ENCODE measurements at places on chromosomes 2 and 18.

DNA sequence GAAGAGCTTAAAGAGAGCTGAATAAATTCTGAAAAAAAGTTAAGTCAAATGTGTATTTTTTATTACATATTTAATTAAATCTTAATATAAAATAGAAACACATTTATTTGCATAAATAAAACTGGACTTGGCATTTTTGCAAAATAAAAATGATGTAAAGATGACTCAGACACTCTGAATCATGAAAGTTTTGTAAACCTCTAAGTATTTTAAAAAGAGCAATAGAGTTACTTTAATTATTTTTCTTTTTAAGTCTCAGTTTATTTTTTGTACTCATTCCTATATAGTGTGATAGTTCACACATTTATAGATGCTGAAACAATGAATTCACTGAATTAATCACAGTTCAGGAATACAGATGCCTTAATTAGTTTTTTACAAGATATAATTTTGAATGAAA is 109.9 kb upstream of the DTNA start:
- no peak for DNase-seq

- DNase-seq = no peak
Measured at GRCh38 chr2:62540408-62541168, 34.6 kb upstream of the TMEM17 start.

DNA sequence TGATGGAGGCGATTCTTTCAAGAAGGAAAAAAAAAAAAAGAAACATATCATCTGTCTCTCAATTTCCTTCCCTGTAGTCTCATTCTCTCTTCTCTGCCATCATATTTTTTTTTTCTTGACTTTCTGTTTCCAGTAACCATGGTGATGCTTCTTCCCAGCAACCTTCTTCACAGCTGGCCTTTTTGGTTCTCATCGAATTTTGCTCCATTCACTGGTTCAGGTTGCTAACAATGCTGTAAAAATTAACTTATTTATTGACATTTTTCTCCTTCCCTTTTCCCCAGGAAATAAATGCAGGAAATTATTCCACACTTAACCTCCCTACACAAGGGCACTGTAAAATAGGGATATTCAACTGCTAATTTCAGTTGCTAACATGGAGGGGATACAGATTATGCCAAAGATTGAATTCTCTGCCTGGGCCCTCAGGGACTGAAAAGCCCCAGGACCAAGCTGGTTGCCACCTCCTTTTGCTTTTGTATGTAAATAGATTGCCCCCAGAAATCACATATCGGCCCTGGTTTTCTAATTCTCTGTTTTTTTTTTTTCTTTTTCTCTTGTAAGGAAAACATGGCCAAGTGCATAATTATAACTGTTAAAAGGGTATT is 154.7 kb downstream of the MAP2 start:
- no peak for DNase-seq

DNA sequence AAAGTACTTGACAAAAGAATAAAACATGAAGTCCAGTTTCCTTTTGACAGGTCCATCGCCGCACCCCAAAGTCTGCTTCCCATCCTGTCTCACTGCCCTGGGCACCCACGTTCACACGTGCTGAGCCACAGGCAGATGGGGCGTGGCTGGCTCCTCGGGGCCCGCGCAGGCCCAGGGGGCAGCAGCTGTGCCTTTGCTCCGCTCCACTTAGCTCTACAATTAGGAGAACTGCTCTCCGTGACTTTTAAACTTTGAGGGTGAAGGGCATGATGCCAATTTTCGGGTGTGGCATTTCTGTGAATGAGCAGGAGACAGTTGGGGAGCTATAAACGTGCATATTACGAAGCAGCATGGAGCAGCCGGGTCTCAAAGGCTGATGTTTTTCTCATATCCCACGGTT is 152.4 kb downstream of the TDRD15 start:
- no peak for DNase-seq

- no peak for DNase-seq
Measured at GRCh38 chr2:127508023-127508630, 18.2 kb downstream of the IWS1 start.

- no peak for DNase-seq
Measured at GRCh38 chr18:48824231-48824970, 126.4 kb downstream of the SMAD7 start.

DNA sequence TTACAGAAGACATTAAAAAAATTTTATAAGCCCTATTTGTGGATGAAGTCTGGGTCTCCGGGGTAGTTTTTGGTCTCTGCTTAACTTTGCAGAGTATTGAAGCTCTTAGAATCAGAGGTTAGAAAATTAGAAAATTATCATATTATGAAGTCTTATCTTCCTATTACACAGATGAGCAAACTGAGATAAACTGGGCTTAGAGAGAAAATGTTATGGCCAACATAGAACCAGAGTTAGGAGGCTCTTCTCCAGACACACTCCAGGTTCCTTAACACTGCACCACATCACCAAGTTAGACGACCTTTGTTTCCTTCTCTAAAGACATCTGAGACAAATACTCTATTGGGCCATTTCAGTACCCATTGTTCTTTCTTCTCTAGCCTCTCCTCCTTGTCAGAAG is 36.7 kb upstream of the NEB start:
- DNase-seq = no peak

- no peak for DNase-seq
Measured at GRCh38 chr2:241677392-241677791, 9.2 kb downstream of the DTYMK start.

- DNase-seq = no peak
Measured at GRCh38 chr18:73045037-73045436, 177.2 kb upstream of the NETO1 start.

DNA sequence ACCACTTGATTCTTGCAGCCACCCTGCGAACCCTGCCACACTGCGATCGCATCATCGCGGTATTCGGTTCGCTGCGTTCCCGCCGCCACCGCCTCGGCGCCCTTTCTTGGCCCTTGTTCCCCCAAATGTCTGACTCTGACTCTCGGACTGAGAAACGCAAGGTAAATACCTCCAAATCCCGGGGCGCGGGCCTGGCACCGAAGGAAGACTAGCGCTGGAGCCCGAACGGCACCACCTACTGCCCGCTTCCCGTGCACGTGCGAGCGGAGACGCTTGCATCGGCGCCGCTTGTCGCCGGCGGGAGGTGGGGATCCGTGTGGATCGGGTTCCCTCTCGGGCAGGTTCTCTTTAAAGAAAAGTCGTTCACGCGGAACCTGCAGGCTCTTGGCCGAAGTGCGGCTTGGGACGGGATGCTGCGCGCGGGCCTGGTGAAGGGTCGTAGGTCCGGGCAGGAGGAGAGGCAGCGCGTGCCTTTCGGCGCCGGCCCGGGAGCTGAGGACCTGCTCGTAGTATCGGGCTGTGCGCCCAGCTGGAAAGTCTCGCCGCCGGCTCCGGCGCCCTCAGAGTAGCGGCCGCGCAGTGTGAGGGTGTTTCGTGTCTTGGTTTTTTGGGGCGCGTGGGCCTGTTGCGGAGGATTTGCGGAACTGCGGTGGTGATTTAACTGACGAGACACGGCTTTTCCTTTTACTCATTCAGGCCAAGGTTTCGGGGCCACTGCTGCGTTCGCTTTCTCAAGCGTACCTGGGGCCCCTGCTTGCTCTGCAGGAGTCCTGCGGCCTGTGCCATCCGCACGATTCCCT is 514 bp downstream of the BCL2L11 start:
- peak; percentile 55 for DNase-seq

- no peak for DNase-seq
Measured at GRCh38 chr2:149063177-149063576, 24.7 kb downstream of the LYPD6B start.

GRCh38 chr18:8496186-8496585 is 113.1 kb upstream of the RAB12 start:
- no peak for DNase-seq

GRCh38 chr2:215143458-215143857 is 5.0 kb upstream of the ABCA12 start:
- no peak for DNase-seq

DNA sequence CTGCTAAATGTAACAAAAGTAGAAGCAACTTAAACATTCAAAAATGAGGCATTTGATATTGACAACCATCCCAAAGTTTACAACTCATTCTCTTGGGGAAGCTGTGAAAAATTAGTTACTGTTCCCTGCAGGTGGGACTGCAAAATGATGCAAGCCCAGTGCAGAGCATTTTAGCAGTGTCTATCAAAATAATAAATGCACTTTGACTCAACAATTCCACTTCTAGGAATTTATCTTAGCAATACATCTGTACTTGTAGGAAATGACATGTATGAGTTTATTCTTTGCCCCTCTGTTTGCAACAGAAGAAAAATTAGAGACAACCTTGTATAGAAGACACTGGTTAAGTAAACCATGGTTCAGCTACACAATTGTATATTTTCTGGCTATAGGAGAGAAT is 48.0 kb upstream of the TLK1 start:
- DNase-seq = no peak

- DNase-seq = no peak
Measured at GRCh38 chr2:241553981-241554380, 4.6 kb upstream of the BOK start.

- DNase-seq = no peak
Measured at GRCh38 chr2:121167411-121167810, 117.6 kb downstream of the TFCP2L1 start.

DNA sequence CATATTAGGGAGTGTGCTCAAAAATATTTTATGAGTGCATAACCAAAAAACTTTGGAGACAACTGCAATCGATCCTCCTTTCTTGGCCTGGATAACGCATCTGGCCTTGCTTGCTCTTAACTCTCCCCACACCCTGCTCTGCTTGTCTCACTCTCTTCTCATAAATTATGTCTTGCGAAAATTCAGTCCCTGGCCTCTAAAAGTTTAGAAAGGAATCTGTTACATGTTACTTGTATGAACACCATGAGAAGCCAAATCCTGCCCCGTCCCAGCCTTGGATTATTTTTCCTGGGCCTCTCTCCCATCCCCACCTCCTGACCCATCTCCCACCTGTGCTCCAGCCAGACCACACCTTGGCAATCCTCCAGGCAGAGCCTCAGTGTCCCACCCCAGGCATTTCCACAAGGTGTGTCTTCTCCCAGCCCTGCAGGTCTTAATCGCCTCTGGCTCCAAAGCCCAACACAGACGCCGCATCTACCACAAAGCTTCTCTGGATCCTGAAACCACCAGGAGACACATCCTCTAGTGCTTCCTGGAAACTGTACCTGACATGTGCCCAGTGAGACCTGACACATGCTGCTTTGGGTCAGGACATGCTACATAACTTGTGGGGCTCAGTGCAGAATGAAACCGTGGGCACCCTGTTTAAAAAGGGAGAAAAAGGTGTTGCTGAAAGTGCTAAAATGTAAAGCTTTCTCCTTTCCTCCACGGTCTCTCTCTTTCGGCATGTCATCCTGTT is 99.6 kb upstream of the ST3GAL5 start:
- DNase-seq = no peak

- DNase-seq = no peak
Measured at GRCh38 chr2:21047141-21048009, 3.5 kb upstream of the APOB start.

GRCh38 chr2:122098306-122098705 is 342.9 kb downstream of the TSN start:
- DNase-seq = no peak

- no peak for DNase-seq
Measured at GRCh38 chr2:236538242-236538641, 31.4 kb upstream of the ACKR3 start.

GRCh38 chr18:24915547-24915946 is 436.4 kb downstream of the ZNF521 start:
- DNase-seq = no peak

- DNase-seq = no peak
Measured at GRCh38 chr2:69789772-69790600, 39.5 kb upstream of the GMCL1 start.

- DNase-seq = no peak
Measured at GRCh38 chr2:180978903-180979748, 1.3 kb upstream of the UBE2E3 start.

DNA sequence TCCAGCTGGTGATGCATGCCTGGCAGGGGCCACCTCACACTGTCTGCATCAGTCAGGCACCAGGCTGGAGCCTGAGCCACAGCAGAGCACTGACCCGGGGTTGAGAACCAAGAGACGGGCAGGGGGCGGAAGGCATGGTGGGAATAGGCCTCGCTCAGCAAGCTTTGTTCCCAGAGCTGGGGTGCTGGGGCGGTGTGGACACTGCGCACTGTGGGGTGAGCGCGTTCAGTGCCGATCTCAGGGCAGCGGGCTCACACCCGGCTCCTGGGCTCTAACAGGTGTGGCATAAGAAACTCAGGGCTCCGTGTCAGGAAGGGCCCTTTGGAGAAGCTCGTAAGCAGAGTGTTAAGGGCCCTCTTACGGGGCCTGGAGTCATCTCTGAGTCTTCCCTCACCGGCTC is 15.7 kb downstream of the SH3RF3 start:
- DNase-seq = no peak

GRCh38 chr18:46273861-46274260 is 169.7 kb downstream of the HAUS1 start:
- DNase-seq = no peak

- no peak for DNase-seq
Measured at GRCh38 chr2:41994233-41994637, 53.6 kb upstream of the PKDCC start.

DNA sequence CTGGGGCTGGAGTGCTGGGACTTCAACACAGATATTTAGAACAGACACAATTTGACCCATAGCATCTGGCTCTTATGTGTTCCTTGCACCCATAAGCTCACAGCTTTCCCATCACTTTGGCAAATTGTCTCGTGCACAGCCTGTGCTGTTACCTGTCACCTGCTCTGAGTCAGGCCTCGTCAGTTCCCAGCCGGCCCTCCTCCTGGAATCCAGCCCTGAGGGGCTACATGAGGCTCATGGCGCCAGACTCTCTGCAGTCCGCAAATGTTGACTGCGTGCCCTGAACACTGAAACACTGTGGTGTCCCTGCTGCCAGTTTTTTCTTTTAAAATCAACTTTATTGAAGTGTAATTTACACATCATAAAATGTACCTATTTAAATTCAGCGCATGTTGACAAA is 65.4 kb upstream of the BZW1 start:
- DNase-seq = no peak

DNA sequence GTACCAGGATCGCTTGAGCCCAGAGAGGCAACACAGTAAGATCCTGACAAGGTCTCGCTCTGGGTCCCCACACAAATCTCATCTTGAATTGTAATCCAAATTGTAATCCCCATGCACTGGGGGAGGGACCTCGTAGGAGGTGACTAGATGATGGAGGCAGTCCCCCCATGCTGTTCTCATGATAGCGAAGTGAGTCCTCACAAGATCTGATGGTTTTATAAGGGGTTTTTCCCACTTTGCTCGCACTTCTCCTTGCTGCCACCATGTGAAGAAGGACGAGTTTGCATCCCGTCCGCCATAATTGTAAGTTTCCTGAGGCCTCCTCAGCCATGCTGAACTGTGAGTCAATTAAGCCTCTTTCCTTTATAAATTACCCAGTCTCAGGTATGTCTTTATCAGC is 46.0 kb upstream of the SERTAD2 start:
- DNase-seq = no peak

- DNase-seq = no peak
Measured at GRCh38 chr2:175002547-175003274, 2.5 kb downstream of the CHN1 start.

- no peak for DNase-seq
Measured at GRCh38 chr2:128786741-128787478, 468.2 kb upstream of the HS6ST1 start.

- DNase-seq = no peak
Measured at GRCh38 chr18:36650906-36651305, 177.9 kb downstream of the TPGS2 start.

GRCh38 chr18:56933472-56933871 is 213.4 kb upstream of the BOD1L2 start:
- no peak for DNase-seq

Data from stimulated activated CD4-positive, alpha-beta T cell treated with anti-CD3 and anti-CD28 coated beads, Interleukin-12 subunit alpha, Interleukin-12 subunit beta, amount 100 ng/mL, for 4 hours (primary cell).